ENCODE measurements at places on chromosomes 5 and 9.

GRCh38 chr9:16030528-16031185, 477.8 kb downstream of the CCDC171 start:
- peak; percentile 79 for DNase-seq

GRCh38 chr5:134345996-134346395, 21.0 kb downstream of the CDKL3 start:
- no peak for DNase-seq

DNA sequence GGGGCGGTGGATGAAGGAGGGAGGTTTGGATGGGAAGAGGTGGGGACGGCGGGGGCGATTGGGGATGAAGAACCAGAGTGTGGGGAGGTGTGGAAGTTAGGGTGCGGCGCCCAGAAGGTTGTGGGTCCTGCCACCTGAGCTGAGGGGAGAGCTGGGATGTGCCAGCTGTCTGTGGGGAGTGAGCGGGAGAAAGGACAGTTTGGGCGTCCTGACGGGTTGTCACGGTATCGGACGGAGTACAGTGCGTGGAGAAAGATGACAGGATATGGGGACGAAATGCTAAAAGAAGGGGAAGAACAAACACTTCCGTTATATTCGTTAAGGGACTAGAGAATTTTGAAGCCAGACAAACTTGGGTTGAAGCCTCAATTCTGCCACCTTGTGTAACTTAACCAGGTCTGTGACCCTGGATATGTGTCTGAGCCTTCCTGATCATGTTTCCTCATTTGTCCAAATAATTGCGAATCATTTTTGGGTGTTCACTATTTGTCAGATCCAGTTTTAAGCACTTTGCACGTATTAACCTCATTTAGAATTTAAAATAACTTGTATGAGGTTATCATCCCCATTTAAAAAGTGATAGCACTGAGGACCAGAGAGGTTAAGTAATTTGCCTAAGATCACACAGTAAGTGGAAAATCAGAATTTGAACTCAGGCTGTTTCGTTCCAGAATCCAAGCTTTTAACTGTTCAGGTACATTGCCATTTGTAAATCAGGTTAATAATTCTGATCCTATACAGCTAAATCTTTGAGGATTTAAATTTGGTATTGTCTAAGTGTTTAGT, 689 bp downstream of the CNTRL start:
- DNase-seq, result no peak

DNA sequence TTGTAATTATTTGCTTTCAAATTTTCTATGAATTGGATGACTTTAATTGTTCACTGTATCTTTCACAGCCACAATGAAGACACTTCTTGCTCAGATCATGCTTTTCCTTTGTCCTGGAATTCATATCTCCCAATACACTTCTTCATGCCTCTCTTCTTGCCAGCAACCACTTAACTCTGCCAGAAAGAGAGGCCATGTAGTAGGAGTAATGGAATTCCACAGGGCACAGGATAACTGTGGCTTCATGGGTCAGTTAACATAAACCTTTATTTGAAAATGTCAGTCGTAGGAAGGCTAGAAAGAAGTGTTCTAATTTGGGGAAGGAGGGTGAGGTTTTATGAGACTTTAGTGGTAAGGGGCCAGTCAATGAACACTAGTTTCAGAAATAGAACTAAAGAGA, 190.3 kb downstream of the TMEM167A start:
- DNase-seq, result no peak

DNA sequence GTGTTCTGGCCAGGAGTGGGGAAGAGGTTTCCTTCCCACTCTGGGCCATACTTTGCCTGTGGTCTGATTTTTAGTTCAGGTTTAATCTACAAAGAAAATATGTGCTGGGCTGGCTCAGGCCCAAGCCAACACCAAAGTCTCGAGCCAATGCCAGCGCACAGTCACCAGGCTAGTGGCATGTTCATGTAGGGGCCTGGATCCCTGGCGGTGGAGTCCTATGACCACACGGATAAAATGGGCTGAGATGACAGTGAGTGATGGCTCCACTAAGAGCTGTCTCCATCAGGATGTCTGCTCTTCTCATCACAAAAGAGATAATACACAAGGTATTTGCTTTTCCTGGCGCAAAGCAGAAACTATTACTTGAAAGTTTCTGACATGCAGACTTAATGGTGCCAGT, 92.9 kb upstream of the PTPN3 start:
- no peak for DNase-seq

GRCh38 chr5:32531885-32532520, 53.4 kb upstream of the SUB1 start:
- DNase-seq, result peak; percentile 70

DNA sequence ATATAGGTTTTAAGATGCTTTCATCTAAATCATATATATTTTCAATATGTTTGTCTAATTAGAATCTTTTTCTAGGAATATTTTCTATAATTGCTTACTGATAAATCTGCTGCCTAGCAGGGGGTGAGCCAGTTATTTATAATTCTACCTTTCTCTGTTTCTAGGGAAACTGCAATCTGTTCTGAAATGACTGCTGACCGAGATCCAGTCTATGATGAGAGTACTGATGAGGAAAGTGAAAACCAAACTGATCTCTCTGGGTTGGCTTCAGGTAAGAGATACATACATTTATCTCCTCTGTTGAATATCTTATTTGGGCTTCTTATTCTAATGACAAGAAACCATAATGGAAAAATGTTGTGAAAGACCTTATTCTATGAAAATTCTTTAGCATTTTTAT, 127.3 kb downstream of the XRCC4 start:
- no peak for DNase-seq

DNA sequence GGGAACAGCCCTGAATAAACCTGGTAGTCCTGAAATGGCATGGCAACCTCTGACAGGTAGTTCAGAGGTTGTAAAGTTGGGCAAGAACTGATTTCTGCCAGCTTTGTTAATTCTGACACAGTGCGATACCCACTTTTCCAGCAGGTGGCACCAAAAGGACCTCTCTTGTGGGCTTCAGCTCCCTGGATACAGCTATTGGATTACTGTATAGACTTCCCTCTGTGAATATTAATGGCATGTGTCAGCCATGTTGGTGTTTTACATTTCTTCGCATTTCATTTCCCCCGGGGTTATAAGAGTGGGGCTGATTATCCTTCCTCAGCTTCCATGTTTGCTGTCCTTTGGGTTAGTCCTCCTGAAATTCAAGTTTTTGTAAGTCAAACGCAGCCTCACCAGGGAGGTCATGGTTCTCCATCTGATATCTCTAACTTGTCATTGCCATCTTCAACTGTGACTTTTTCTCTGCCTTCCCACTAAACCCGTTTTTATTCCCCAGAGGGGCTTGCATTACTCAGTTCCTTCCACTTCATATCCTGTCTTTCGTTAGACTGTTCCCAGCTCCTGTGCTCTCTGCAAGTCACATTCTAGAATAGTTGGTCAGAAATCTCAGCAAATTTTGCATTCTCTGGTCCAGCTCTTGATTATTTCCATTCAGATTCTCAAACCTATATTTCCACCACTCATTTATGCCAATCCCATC, 135.6 kb downstream of the LIFR start:
- DNase-seq, result peak; percentile 82

Data from urothelium cell line (cell line).